ENCODE measurements at places on chromosomes 7 and 10.

- no peak for DNase-seq
These were observed 24.5 kb downstream of the VSTM4 start for GRCh38 chr10:49090696-49091380.

GRCh38 chr10:59622320-59623132 lies 87.1 kb downstream of the SLC16A9 start:
- DNase-seq, result no peak

GRCh38 chr10:133318494-133319127 lies 9.9 kb downstream of the ZNF511 start:
- peak; percentile 47 for DNase-seq

DNA sequence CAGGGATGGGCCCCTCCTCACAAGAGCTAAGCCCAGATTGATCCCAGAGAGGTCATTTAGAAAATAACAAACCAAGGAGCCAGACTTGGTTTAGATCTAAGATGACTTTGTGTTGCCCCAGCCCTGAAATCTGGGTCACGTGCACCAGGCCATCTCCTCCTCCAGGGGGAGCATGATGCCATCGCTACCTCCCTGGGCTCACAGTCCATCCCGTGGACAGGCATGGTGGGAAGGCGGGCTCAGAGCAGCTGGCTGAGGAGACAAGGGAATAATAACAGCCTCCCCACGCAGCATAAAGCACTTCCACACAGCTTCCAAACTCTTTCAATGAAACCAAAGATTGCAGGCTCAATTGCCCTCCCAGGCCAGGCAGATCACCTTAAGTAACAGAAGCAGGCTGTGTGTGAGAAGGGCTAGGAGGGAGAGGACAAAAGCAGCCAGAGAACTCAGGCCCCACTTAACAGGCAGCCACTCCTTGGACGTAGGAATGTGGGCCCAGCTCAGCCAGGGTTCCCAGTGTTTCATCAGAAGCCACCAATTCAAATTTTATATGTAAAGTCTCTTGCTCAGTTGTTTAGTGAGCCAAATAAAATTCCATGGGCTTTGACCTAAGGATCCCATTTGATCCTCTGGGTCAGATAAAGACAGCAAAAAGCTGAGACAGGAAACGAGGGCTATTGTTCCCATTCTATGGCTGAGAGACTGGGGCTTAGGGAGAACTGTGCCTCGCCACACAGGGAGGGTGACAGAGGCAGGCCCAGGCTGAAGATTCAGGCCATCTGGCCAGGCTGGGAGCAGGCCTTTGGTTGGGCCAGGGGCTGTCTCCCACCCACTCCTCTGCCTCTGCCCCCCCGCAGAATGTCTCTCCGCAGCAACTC lies 100.2 kb downstream of the COL13A1 start:
- no peak for DNase-seq

DNA sequence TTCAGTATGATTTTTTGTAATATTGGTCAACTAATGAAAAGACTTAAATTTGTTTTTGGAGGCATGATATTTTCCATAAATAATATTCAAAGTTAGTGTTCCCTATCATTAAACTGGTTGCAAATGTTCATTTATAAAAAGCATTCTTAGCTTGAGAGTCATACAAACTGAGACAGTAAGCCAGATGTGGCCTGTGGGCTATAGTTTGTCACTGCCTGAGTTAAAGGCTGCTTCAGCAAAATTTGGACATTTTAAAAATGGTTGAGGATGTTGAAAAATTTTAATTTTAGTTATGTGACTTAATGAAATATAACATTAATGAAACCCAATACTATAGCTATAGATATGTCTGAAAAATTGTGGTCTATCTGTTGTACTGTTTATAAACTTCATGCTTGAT lies 180.2 kb upstream of the CACNA2D1 start:
- DNase-seq, result no peak

GRCh38 chr10:93091960-93092359 lies 18.3 kb downstream of the CYP26A1 start:
- no peak for DNase-seq

Measured in effector memory CD4-positive, alpha-beta T cell (primary cell).